ENCODE measurements at places on chromosomes 4 and X.

- no peak for DNase-seq
These were observed 7.5 kb downstream of the DTHD1 start for GRCh38 chr4:36288731-36289426.

DNA sequence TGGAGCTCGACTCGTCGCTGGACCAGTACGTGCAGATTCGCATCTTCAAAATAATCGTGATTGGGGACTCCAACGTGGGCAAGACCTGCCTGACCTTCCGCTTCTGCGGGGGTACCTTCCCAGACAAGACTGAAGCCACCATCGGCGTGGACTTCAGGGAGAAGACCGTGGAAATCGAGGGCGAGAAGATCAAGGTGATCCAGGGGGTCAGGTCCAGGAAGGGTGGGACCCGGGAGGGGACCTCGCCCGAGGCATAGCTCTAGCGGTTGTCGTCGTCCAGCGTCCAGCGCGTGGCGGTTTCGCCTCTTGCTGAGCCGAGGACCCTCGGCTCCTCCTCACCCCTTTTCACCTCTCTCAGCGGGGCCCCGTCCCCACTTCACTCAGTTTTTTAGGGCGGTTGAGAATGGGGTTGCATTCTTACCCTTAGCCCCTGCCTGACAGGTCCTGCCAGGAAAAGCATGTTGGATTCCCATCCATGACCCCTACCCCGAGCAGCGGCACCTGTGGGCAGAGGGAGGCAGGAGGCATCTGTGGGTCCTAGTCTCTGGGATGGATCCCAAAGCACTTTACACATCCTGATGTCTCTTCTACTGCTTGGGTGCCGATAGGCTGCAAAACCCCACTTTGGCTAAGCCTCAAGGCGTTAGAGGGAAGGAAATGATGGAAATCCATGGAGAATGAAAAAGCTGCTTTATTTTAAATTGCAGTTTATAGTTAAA, 524 bp downstream of the RAB33A start:
- DNase-seq: no peak

GRCh38 chr4:42768125-42768748, 111.3 kb upstream of the ATP8A1 start:
- no peak for DNase-seq

- no peak for DNase-seq
These were observed 23.7 kb upstream of the CASK start for GRCh38 chrX:41946989-41947612.

- DNase-seq: no peak
These were observed 56.6 kb downstream of the LINC00632 start for GRCh38 chrX:140766024-140766611.

GRCh38 chr4:188299161-188299560, 159.9 kb downstream of the TRIML1 start:
- no peak for DNase-seq
